ENCODE measurements at places on chromosomes 3 and 15.

DNA sequence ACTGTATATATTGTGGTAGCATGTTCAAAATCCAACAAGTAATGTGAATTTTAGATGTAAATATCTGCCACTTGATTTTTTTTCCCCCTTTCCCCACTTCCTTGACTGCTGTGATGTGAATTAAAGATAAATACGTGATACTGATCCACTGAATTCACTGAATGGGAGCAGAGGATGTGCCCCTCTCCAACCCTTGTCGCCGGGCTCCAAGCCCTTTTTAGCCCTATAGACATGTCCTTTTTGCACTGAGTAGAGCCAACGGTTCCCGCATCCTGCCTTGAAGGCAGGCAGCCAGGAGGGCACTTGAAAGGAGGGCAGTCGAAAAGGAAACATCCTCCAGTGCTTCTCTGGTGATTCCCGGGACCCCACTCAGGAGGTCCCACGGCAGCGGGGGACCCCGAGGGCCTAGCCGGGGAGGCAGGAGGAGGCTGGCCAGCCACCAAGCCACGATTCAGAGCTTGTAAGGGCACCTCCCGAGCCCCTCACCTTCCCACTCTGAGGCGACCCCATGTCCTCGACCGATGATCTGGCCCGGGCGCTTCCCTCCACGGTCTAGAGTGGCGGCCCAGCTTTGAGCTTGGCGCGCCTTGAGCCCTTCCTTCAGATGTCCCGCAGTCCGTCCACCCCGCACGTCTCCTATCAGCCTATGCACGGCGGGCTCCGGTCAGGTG lies 901 bp upstream of the MANF start:
- no peak for DNase-seq
- H3K4me1 ChIP-seq: peaks cover 15% of the 10 kb centered on the region
- peaks cover 7% of the 10 kb centered on the region for H3K36me3 ChIP-seq
- H3K27me3 ChIP-seq: no peaks in the 10 kb centered on the region
- H3K4me3 ChIP-seq: peak overlapping the region; percentile 89

DNA sequence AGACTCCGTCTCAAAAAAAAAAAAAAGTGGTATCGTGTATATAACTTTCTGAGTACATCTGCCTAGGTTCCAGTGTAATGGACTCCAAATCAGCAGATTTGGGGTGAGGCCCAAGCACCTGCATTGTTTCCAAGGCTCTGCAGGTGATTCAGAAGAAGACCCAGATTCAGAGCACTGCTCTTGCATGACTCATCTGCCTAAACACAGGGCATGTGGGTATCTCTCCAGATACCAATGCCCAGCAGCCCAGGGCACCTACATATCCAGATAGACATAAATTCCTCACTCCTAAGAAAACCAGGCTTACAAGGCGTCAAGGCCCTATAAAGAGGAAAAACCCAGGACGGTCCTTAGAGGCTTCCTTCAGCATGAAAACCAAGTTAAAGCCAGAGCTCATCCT lies 24.3 kb downstream of the NDUFAF1 start:
- H3K4me3 ChIP-seq: no peak overlapping the region
- H3K36me3 ChIP-seq: peaks cover 82% of the 10 kb centered on the region
- no peak for DNase-seq
- no peak overlapping the region for H3K27ac ChIP-seq

DNA sequence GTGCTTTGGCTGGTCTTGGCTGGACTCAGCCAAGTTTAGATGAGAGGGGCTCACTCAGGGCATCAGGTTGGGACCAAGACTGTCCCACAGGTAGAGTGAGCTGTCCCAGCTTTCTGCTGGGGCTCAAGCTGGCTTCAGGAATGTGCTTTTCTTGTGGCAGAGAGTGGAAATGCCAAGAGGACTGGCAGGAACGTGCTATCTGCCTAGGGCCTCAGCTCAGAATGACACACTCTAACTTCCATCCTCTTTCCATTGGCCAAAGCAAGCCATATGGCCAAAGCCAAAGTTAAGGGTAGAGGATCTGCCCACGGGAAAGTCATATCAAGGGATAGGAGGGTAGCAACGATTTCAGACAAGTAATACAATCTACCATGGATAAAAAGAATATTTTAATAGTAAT lies 178.8 kb downstream of the ABHD5 start:
- H3K27ac ChIP-seq: no peak overlapping the region
- no peak for DNase-seq
- H3K27me3 ChIP-seq: no peaks in the 10 kb centered on the region
- no peaks in the 10 kb centered on the region for H3K4me1 ChIP-seq
- no peaks in the 10 kb centered on the region for H3K36me3 ChIP-seq

GRCh38 chr3:161221806-161222600 lies 892 bp downstream of the NMD3 start:
- H3K27me3 ChIP-seq: no peaks in the 10 kb centered on the region
- peaks cover 28% of the 10 kb centered on the region for H3K36me3 ChIP-seq
- DNase-seq: peak; percentile 22
- peak overlapping the region; percentile 86 for H3K4me3 ChIP-seq
- H3K4me1 ChIP-seq: peaks cover 11% of the 10 kb centered on the region

DNA sequence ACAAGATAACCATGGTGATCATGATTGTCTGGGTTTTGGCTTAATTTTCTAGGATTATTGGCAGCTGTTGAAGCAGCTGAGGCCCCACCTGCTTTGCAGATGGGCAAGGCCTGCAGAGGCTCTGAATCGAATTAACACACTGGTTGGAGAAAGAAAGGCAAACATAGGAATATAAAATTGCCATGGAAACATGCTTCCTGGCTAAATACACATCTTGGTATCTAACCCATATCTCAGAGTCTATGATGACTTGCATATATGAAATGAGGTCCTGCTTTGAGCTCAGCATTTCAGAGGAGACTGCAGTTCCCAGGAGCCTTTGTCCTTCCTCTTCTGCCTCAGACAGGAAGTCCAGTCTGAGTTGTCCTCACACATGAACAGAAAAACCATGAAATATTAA lies 24.3 kb upstream of the SV2B start:
- H3K27me3 ChIP-seq: peaks cover 6% of the 10 kb centered on the region
- peak overlapping the region; percentile 13 for H3K27ac ChIP-seq
- H3K4me3 ChIP-seq: no peak overlapping the region
- peaks cover 14% of the 10 kb centered on the region for H3K4me1 ChIP-seq
- no peaks in the 10 kb centered on the region for H3K36me3 ChIP-seq
- peak; percentile 41 for DNase-seq

DNA sequence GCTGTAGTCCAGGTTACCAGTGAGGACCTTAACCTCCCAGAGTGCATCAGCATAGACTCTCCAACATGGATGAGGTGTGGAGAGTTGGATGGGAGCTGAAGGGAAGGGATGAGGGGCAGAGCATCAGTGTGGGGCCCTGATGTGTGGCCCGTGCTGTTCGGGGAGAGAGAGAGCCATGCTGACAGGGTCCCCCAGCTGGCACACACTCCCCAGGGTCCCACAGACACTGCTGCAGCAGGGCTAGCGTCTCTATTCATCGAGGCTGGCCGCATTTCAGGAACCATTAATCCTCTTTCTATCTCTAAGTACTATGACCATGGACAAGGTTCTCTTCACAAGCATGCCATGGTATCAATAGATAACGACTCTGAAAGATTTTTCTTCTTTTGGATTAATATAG lies 85.9 kb upstream of the PLXNA1 start:
- peaks cover 34% of the 10 kb centered on the region for H3K4me1 ChIP-seq
- H3K36me3 ChIP-seq: no peaks in the 10 kb centered on the region
- H3K27ac ChIP-seq: no peak overlapping the region

- peak; percentile 93 for DNase-seq
- no peak overlapping the region for H3K4me3 ChIP-seq
- H3K27ac ChIP-seq: no peak overlapping the region
- H3K27me3 ChIP-seq: no peaks in the 10 kb centered on the region
- H3K4me1 ChIP-seq: peaks cover 15% of the 10 kb centered on the region
- H3K36me3 ChIP-seq: peaks cover 6% of the 10 kb centered on the region
Measured at GRCh38 chr15:76206325-76206976, 104.8 kb downstream of the ETFA start.

- H3K36me3 ChIP-seq: peaks cover 19% of the 10 kb centered on the region
- no peak overlapping the region for H3K27ac ChIP-seq
- peaks cover 38% of the 10 kb centered on the region for H3K4me1 ChIP-seq
- no peak for DNase-seq
- H3K27me3 ChIP-seq: no peaks in the 10 kb centered on the region
Measured at GRCh38 chr3:113219605-113220300, 8.4 kb downstream of the BOC start.

Data from SJCRH30 (cell line).